ENCODE measurements at places on chromosomes 7 and 10.

DNA sequence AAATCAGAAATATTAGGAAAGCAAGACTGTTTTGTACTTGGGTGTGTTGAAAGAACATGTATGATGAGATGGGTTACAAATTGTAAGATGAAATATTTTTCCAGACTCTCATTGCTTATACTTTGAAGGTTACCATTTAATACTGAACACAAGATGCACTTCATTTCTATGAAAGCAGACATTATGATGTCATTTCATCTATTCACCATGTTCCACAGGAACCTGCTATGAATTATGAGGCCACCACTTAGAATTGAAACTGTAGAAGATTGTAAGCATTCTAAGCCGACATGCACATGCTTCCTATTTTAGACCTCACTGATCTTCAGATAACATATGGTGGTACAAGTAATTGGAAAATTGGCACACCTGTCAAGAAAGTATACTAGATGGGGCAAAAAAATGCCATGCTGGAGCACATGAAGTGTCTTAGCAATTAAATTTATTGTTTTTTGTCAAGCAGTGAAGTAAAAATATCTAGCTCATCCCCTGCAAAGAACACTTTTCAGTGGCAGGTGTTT, 195.0 kb downstream of the PHF14 start:
- no peak for DNase-seq

DNA sequence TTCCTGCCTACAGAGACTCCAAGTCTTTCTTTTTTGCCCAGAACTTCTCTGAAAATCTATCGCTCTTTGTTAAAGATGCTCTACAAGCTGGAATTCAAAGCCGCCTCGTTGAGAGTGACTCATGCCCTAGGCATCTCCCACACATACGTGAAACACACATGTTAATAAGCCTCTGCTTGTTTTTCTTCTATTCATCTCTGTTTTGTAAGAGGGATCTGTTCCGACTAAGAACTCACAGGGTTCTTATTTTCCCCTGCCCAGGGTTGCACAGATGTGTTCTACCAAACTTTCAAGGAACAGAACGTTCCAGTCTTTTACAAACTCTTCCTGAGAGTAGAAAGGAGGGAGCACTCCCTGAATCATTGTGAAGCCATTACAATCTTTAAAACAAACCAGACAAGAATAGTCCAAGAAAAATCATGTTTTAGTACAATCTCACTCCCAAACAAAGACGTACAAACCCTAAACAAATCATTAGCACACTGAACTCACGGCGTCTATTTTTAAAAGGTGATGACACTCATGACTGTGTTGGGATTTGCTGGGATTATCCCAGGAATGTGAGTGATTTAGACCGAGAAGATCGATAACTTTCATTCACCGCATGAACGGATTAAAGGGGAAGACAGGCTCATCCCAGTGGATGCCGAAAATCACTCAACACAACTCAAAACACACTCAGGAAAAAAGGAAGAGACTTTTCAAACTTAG, 55.3 kb upstream of the INPP5A start:
- no peak for DNase-seq

DNA sequence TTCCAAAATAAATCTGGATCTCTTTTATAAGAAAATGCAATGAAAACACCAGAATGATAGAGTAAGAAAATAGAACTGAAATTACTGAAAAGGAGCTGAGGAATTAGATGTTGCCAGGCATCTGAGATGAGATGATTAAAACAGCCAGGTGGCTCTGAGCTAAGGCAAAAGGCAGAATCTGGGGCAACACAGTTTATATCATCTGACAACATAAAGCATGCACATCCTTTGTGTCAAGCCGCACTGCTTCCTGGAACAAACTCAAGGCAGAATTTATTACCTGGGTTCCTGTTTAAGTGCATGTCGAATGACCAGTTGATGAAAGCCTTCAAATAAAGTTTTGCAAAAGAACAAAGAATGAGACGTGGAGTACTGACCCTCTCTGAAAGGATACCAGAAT, 247.0 kb downstream of the SNX10 start:
- no peak for DNase-seq

GRCh38 chr7:37921876-37922275, 1.4 kb downstream of the EPDR1 start:
- no peak for DNase-seq

DNA sequence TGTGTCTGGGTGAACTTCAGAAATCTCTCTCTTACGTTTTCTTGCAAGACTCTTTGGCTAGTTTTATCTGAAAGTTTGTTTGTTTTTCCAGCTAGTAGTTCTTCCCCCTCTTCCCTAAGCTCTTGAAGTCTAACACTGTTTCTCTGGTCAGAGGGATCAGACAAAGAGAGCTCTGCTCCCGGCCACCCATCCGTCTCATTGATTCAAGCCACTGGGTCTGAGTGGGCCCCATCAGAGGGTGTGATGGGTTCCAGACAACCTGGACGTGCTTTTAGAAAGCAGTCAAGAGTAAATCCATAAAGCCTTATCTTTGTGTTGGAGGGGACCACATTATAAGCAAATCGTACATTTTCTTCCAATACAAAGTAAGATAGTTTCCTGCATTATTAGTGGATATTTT, 242.6 kb upstream of the C7orf33 start:
- no peak for DNase-seq

DNA sequence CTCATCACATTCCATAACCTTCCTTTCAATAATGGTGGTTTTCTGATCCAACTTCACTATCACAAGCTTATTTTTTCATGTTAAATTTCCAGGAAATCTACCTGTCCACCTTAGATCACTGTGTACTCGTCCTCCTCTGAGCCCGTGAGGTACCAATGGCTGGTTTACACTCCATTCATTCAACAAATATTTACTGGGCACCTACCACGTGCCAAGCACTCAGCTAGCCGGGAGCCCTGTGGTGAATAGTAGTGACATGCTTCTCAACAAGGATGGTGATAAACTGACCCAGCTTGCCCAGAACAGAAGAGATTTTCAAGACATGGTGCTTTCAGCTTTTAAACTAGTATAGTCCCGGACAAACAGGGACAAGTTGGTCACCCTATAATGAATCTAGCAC, 98.2 kb downstream of the FAM204A start:
- DNase-seq: no peak

GRCh38 chr10:51092402-51092801, 18.1 kb downstream of the PRKG1 start:
- no peak for DNase-seq

GRCh38 chr10:8035641-8036470, 18.6 kb upstream of the GATA3 start:
- no peak for DNase-seq
